ENCODE measurements at places on chromosomes 6 and 20.

- DNase-seq, result no peak
Measured at GRCh38 chr6:39250507-39250906, 21.2 kb upstream of the KCNK5 start.

GRCh38 chr6:73610444-73611275, 43.1 kb downstream of the SLC17A5 start:
- DNase-seq, result no peak

- DNase-seq, result no peak
Measured at GRCh38 chr20:38112261-38112929, 52.7 kb downstream of the TGM2 start.

DNA sequence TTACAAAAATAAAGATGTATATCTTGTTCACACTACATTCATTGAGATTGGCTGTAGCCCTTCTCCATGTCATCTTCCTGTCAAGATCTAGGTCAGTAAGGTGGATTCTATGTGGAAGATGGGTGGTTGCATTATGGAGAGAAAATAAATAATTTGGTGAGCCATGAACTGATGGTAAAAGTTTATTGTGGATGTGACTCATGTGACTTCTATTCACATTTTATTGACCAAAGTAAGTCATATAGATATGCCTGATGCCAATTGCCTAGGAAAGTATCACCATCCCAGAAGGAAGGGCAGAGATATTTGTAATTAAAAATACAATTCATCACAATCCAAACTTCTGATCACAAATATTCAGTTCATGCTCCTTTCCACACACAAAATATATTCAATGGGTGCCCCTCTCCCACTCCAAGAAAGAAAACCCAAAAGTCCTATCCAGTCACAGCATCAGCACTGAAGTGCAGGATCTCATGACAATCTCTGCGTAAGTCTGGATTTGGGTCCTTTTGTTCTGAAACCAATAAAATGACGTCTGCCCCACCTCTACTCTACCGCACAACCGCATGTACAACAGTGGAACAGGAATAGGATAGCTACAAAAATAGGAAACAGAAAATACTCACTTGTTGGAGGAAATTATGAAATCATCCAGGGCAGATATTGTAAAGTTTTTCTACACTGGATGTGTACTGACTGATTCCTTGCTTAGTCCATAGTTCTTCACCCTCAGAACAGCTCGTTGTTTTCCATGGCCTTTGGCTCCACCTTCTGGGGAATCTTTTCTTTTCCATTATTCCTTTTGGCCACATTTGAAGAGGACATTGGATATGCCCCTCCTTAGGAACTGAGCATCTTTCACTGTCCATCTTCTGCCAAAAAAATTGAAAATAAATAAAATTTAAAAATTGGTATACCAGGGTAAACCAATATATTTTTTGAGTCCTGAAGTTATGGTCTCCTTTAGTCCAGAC, 16.1 kb upstream of the SLC17A3 start:
- DNase-seq, result no peak

DNA sequence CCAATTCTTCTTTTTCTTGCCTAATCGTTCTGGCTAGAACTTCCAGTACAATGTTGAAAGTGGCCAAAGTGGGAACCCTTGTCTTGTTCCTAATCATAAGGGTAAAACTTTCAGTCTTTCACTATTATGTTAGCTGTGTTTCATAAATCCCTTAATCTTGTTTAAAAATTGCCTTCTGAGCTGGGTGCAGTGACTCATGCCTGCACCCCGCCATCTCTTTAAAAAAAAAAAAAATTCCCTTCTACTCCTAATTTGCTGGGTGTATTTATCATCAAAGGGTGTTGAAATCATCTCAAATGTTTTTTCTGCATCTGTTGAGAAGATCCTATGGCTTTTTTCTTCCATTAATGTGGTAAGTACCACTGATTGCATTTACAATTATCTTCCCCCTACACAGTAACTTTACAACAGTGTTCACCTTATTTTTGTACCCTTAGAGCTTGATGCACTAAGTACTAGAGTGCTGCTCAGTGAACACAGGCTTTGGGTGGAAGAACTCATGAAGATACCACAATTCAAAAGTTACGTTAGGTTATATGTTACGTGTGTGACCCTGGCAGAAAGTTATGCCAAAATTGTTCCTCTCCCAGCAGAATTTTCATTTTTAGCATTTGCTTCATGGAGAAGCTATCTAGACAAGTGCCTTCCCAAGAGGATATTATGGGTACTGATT, 9.7 kb downstream of the SNRPB start:
- no peak for DNase-seq

- DNase-seq, result no peak
Measured at GRCh38 chr6:19107468-19107867, 720.3 kb downstream of the RNF144B start.

All from stimulated activated CD4-positive, alpha-beta T cell treated with anti-CD3 and anti-CD28 coated beads, Interleukin-4, amount 100 ng/mL, for 4 hours (primary cell).